ENCODE measurements at places on chromosomes 4 and X.

GRCh38 chr4:171022824-171023230 lies 790.4 kb upstream of the GALNTL6 start:
- no peak for DNase-seq

DNA sequence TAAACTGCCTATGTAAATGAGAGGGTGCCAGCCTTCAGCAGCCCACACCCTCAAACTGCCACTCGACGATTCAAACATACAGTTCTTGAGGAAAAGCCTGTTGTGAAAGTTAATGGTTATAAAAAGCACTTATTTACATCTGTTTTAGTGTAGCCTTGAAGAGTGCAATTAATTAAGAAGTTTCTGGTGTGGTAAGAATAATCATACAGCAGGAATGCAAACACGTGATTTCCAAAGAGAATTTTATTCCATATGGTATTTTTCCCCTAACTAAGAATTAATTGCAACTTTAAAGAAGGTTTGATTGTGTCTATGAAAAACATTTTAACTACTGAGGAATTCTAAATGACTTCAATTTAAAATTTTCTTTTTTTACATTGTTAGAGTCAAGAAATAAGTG lies 176.3 kb upstream of the PITX2 start:
- no peak for DNase-seq

DNA sequence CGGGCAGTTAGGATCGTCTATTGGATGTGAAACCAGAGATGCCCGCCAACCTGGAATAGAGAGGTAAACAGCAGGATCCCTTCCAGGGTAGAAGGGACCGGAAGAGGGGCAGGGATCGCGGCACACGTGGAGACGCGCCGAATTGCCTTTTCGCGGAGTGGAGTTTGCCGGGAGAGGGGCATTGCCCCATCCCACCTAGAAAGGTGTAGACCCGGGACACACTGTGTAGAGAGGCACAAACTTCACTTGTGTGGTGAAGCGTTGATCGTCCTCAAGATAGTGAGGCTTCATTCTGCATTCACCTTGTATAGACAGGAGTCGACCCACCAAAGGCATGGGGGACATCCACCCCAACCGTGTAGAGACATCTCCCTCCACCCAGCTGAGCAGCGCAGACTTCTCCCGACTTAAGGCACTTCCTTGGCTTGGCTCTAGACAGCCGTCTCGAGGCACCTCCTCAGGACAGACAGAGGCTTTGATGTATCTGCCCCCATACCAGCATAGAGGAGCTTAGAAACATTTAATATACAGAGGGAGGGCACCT lies 410 bp downstream of the GNL3L start:
- DNase-seq = peak; percentile 6

DNA sequence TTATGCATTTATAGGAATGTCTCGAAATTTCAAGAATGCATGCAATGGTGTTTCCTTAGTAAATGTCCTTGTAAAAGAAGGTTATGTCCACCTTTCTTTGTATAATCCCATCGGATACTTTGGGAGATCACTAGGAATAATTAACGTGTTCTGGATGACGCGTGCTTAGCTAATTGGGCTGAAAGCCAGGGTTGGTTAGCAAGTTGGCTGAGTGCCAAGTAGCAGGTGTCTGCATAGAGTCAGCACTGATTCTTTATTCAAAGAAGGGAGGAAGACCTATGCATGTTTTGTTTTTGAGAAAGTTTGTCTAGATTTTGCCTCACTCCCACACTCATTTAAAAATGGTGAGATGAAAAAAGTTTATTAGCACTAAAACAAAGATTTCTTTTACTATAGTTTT lies 144.6 kb downstream of the SOX3 start:
- no peak for DNase-seq

DNA sequence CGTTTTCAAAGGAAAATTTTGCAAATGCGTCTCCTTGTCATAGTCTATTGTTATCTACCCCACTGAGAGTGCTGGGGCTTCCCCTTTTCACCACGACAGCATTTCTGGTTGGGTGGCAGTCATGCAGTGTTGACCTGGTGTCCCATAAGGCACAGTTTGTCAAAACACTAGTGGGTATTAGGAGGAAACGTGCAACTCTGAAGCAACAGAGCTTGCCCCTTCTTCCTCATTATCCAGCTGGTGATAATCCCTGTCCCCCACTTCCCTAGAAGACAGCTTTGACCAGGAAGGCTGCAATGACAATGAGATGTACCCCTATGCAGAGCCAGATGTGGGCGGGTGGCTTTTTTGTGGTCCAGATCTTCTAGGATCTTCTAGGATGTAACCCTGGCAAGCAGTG lies 1.8 kb downstream of the TBC1D1 start:
- DNase-seq = no peak

GRCh38 chr4:159977907-159978617 lies 875.2 kb downstream of the RAPGEF2 start:
- no peak for DNase-seq

- DNase-seq = no peak
These were observed 65.0 kb upstream of the FMR1 start for GRCh38 chrX:147846676-147847075.

DNA sequence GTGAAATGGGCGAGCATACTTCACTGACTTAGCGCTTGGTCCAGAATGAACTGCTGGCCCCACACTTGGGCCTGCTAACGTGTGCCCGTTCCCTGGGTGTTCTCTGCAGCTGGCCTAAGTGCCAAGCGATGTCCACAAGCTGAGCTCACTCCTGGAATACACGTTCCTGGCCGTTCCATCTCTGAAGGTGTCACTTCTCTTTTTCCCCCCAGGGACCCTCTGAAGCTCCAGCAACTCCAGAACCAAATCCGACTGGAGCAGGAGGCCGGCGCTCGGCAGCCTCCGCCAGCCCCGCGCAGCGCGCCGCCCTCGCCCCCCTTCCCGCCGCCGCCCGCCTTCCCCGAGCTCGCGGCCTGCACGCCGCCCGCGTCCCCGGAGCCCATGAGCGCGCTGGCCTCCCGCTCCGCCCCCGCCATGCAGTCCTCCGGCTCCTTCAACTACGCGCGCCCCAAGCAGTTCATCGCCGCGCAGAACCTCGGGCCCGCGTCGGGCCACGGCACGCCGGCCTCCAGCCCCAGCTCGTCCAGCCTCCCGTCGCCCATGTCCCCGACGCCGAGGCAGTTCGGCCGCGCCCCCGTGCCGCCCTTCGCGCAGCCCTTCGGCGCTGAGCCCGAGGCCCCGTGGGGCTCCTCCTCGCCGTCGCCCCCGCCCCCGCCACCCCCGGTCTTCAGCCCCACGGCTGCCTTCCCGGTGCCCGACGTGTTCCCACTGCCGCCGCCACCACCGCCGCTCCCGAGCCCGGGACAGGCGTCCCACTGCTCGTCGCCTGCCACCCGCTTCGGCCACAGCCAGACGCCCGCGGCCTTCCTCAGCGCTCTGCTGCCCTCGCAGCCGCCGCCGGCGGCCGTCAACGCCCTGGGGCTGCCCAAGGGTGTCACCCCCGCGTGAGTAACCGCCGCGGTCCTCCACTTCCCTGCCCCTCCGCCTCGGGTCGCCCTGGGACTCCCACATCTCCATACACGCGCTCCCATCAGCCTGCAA lies 132.3 kb downstream of the CBR4 start:
- no peak for DNase-seq

DNA sequence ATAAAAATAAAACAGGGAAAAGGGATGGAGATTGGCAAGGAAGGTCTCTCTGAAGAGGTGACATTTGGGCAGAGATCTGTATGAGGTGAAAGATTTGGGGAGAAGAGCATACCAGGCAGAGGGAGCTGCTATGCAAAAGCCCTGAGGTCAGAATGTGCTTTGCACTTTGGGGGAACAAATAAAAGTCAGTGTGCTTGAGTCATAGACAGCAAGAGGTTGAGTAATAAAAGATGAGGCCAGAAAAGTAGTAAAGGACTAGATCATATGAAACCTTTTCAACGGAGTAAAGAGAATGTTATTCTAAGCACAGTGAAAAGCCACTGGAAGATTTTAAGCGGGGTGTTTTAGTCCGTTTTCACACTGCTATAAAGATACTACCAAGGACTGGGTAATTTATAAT lies 76.5 kb upstream of the TEX13A start:
- no peak for DNase-seq

- no peak for DNase-seq
These were observed 11.4 kb upstream of the FMR1 start for GRCh38 chrX:147900349-147900748.

DNA sequence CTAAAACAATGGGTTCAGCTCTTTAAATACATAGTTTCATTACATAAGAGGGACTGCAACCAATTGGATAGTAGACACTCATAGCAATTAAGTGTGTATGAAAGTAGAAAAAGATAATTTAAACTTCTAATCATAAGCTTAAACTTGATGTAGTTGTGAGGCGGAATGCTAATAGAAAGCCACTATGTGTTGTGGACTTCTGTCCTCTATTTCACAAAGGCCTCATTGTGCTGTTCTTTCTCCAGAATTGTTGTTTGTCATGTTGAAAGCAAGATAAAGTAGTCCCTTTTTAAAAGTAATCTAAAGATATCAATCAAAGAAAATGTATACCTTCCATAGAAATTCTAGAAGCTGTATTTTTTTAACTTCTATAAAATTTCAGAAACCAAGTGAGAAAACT lies 329.4 kb downstream of the KLHL4 start:
- DNase-seq = no peak

GRCh38 chrX:100863326-100863864 lies 10.8 kb downstream of the NOX1 start:
- no peak for DNase-seq

- no peak for DNase-seq
These were observed 44.7 kb upstream of the ACSL4 start for GRCh38 chrX:109777749-109778148.

GRCh38 chr4:140186082-140186438 lies 32.1 kb upstream of the MAML3 start:
- no peak for DNase-seq

- DNase-seq = peak; percentile 40
These were observed 5.4 kb upstream of the NAA11 start for GRCh38 chr4:79331126-79331876.

DNA sequence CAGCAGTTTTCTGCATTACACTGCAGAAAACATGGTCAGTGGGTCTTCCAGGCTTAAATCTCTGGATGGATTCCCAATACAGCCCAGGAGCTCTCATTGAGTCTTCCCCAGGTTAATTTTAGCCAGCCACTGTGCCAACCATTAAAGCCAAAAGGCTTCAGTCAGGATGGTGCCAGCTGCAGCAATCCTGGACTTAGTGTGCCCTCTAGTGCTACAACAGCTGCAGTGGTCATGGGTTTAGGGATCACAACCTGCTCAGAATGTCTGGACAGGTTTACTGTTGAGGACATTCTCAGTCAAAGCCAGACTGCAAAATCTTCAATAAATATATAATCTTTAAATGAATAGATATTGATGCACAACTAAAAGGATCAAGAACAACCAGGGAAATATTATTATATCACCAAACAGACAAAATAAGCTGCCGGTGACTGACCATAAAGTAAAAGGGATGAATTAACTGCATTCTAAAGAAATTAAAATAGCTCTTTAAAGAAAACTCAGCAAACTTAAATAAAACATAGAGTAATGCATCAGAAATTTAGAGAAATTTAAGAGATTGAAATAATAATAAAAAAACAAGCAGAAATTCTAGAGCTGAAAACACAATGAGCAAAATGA lies 639.9 kb downstream of the SPOCK3 start:
- peak; percentile 49 for DNase-seq

DNA sequence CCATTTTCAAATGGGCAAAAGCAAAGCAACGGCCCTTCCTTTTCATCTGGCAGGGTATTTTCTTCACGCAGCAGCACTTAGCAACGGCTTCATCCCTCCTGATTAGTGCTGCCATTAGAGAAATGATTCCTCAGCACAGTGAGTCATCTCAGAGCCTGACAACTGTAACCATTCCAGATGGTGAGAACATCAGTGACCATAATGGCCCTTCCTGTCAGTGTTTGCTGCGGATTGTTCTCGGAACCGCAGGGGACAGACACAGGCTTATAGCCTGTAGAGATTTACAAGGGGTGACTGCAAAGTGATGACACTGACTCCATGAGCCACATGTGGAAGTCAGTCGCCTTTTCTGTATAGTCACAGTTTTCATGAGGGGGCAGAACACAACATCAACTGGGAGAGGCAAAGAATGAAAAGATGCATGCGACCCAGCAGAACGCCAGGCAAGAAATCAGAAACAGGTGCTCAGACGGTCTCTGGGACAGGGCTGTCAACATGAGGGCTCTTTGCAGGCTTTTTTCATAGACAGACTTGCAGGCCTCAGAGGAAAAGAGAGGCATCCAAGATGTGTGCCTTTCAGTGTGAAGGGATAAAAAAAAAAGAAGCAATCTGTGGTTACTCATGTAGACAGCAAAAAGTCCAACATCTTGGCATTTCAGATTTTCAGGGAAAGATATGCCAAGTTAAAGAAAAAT lies 69.9 kb upstream of the FBXW7 start:
- DNase-seq = peak; percentile 54

DNA sequence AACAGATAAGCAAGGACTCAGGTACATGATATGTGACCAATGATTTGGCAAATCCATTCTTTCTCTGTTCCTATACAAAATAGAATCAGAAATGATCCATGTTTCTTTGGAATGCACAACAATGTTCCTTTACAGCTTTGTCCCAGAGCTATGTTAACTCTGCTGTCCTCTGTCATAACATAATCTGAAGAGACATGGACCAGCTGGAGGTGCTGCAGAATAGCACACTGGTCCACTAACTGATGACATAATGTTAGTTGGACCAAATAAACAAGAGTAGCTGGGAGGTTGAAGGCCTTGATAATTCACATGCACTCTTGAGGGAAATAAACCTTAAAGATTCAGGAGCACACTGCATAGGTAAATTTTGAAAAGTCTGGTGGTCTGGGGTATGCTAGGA lies 23.0 kb upstream of the DHX15 start:
- DNase-seq = no peak

DNA sequence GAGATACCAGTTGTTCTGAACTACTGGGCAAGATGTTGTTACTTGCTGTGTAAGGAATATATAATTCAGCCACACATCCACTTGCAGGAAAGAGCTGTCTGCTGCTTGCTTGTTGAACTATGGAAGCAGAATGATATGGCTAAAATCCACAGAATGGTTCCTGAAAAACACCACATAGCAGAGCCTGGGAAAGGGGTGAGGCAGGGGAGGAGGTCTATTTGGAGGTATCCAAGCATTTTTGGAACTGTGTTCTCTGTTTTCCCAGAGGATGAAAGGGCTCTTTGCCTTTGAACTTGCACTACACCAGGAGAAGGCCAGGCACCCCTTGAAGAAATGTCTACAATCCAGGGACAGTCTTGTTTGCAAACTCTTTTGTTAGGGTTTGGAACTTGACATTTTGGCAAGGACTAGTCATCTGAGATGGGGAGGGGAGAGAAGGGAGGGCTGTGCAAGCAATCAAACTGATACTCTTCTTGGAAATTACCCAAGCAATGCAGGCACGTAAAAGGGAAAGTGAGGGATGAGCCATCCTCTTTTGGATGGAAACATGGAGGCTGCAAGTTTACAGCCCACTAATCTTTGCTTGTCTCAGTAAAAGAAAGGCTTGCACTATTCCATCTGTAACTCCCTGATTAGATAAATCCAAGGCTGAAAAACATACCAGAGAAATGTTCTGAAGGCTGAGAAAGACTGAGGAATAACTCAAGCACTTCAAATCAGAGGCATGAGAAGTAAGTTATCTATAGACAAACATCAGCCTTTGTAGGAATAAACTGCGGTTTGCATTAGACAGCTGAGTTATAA lies 141.0 kb downstream of the TSPAN5 start:
- DNase-seq = no peak

GRCh38 chr4:85544751-85545150 lies 69.8 kb downstream of the ARHGAP24 start:
- DNase-seq = no peak

- DNase-seq = peak; percentile 28
These were observed at the start of gene FGF2 for GRCh38 chr4:122826553-122827257. Gene FGF2 (plus strand): TSS chr4:122826831. CDS start chr4:122827175, 344 bp downstream.
